ENCODE measurements at places on chromosomes 3 and 15.

- DNase-seq, result no peak
Observed at GRCh38 chr3:100395679-100396431, 5.0 kb downstream of the TOMM70 start.

GRCh38 chr15:87949575-87950223 lies 306.8 kb downstream of the NTRK3 start:
- DNase-seq, result no peak

DNA sequence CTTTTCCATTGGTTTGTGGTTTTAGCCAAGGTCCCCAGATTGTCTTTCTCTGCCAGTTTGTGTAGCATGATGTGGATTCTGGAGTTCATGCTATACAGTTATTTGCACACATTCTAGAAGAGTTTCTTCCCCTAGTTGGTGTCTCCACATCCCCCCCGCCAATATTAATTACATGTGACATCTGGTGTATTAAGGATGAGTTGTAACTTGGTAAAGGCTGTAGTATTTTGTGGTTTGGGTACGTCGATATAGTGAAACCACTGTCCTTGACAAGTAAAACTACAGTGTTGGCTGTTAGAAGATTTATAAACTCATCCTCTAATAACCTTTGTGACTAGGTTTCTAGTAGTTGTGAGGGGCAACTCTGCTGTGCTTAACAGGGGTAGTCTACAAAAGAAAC lies 23.7 kb upstream of the P4HTM start:
- no peak for DNase-seq

DNA sequence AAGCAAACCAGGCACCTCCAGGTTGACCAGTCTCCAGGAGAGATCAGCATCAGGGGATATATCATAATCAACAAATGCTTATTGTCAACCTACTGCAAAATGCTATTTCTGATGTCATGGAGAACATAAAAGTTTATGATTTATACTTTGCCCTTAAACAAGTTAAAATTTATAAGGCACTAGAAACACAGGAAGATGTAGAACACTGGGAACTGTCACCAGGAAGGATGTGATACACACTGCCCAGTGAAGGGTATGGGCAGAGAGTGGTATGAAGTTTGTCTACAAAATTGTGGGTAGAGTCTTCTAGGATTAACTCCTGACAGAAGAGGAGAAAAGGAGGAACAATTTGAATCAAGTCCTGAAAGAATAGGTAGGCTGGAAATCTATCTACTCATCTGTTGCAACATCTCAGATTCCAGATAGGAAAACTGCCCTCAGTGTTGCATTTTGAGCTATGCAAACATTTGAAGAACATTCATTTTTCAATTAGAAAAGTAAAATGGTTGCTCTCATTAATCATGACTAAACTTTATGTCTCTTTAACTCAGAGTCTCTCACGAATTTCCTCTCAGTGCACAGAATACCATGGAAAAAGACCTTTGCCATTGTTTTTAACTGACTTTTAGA lies 105.9 kb upstream of the SKOR1 start:
- DNase-seq, result no peak

- DNase-seq, result no peak
Observed at GRCh38 chr3:12221663-12222062, 63.0 kb upstream of the TIMP4 start.

DNA sequence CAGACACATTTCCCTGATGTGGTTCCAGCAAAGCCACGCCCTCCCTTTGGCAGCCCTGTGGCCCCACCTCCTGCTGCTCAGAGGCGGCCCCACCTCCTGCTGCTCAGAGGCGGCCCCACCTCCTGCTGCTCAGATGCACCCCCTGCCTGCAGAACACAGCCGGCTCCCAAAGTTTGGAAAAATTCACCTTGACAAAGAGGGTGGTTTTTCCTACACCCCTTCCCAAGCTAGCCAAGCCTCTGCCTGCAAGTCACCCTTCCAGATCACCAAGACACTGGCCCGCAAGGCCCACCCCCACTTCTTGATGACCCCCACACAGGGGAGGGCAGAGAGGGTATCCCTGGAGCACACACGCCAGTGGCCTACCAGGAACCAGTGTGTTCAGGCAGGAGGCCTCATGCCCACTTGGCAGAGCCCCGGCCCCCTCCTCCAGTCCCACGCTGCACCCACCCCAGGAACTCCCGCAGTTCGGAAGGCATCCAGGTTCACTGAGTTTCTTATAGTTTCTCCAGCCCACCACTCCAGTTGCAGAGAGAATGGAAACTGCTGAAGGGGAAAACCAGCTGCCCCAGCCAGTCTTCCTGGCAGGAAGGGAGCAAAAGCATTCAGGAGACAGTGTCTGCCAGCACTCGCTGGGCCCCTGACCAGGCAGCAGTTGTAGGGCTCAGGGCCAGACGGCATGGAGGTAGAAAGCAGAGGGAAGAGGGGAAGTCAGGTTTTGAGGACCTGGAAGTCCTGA lies 2.3 kb upstream of the HAPLN3 start:
- DNase-seq, result peak; percentile 77

DNA sequence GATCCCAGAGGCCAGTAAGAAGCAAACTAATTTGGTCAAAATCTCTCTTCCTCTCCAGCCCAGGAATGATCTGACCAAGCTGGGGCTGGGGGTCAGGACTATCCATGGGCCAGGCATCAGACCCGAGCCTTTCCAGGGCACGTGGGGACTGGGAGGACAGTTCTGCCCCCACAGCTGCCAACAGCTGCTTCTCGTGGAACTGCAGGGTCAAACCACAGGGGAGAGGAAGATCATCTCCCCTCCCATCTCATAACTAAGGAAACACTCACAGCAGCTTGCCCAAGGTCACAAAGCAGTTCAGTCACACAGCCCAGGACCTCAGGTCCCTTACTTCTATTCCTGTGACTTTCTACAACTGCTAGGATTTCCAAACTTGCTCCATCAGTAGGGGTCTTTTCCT lies 47.1 kb downstream of the DAPK2 start:
- no peak for DNase-seq

DNA sequence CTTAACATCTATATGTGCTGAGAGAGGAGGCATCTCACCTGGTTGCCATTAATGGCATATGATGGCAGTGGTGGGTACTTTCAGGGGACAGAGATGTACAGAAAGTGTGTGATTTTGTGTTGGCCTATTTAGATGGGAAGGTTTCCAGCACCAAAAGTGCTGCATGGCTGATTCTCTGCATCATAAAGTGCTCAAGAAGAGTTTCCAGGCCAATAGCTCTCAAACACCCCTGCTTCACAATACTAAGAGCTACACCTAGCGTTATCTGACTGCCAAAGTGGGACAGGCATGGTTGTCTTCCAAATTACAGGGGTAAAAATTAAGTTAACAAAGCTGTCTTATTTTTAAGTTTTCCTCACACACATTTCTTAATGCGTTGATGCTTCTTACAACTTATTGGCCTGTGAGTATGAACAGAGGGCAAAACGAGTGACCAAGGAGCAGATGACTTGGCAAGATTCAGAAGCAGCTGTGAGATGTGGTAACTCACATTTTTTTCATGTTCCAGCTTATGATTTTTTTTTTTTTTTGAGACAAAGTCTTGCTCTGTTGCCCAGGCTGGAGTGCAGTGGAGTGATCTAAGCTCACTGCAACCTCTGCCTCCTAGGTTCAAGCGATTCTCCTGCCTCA lies 41.4 kb upstream of the VEPH1 start:
- no peak for DNase-seq

DNA sequence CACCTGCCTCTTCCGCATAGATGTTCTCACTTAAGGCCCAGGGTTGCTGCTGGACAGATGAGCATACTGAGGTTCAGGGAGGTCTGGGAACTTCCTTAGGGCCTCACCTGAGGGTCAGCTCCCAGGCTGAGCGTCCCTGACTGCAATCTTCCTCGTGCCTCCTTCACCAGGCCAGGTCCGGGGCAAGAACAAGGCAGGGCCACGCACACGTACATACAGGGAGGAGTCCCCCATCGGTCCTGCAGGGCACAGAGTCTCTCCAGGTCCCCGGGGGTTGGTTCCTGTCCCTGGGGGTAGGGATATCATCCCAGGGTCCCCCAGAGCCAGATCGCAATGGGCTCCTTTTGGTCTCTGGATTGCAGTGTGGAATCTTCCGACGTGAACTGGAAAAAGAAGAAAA lies 130.1 kb downstream of the LRRK1 start:
- DNase-seq, result no peak

DNA sequence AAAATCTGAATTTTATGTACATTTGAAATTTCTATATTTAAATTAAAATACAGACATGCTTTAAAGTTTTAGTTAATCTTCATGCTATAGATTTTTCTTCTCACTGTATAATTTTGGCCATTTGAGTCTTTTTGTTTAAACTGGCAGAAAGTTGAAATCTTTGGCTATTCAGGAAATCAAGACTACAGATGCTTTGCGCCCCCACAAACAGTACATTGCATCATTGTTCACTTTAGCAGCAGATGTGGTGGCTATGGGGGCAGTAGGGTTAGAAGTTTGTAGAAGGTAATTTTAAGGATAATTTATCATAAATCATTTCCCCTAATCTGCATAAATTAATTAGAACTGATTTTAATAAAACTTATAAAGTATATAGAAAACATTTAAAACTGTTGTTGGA lies 20.9 kb downstream of the SPPL2A start:
- no peak for DNase-seq

DNA sequence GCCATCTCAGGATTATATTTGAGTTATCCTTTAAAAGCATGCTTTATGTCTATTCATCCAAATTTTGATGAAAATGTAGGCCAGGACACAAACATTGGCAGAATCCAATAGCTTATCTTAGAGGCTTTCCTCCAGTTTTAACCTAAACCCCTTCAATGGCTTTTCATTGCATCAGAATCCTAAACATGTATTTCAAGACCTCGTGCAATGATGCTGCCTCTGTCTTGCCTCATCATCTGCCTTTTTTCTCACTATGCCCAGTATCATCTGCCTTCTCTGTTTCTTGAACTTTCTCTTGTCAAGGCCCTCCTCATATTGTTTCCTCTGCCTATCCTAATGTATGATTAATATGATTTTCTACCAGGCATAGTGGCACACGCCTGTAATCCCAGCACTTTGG lies 76.1 kb upstream of the MAP4 start:
- no peak for DNase-seq

GRCh38 chr15:89469426-89470096 lies 26.8 kb downstream of the RHCG start:
- no peak for DNase-seq

GRCh38 chr3:79253271-79253670 lies 514.5 kb downstream of the ROBO1 start:
- no peak for DNase-seq

GRCh38 chr15:39534996-39535395 lies 45.9 kb upstream of the THBS1 start:
- DNase-seq, result no peak

DNA sequence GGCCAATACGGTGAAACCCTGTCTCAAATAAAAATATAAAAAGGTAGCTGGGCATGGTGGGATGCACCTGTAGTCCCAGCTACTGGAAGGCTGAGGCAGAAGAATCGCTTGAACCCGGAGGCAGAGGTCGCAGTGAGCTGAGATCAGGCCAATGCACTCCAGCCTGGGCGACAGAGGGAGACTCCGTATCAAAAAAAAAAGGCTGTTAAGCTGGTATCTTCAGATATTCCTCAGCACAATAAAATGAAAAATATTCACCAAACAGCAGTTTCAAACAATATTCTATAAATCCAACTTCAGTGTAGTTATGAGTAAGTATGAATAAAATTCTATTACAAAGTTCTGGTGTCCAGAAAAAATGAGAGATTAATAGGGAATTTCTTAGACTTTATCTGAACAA lies 14.2 kb downstream of the DENND4A start:
- no peak for DNase-seq

- no peak for DNase-seq
Observed at GRCh38 chr3:119834754-119835370, 53.0 kb downstream of the NR1I2 start.

- no peak for DNase-seq
Observed at GRCh38 chr3:188947401-188948280, 224.1 kb upstream of the TPRG1 start.

- DNase-seq, result no peak
Observed at GRCh38 chr15:40061212-40061901, 22.4 kb upstream of the SRP14 start.

- no peak for DNase-seq
Observed at GRCh38 chr3:123153125-123154019, 48.4 kb upstream of the SEC22A start.
